ENCODE measurements at places on chromosomes 2 and 18.

- DNase-seq = no peak
Measured at GRCh38 chr2:158567208-158567607, 110.5 kb downstream of the PKP4 start.

GRCh38 chr18:50006470-50007046 is 188.4 kb downstream of the MYO5B start:
- DNase-seq = peak; percentile 18

GRCh38 chr2:113685471-113685870 is 58.4 kb downstream of the RABL2A start:
- DNase-seq = no peak

DNA sequence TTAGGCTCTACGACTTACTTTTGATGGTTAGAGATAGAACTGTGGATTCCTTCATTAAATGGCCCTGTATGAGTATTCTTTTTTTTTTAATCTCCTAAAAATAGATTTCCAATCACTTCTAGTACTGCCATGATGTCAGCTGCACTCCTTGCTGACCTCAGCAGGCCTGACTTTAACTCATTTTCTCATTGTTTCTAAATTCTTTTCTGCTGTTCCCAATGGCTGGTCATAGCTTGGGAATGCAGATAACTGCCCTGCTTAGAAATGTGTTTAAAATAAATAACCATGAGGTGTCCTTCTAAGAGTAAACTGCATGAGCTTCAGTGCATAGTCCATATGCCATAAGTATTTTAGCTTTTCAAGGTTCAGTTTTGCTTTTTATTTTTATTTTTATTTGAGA is 15.7 kb downstream of the CCDC85A start:
- no peak for DNase-seq

DNA sequence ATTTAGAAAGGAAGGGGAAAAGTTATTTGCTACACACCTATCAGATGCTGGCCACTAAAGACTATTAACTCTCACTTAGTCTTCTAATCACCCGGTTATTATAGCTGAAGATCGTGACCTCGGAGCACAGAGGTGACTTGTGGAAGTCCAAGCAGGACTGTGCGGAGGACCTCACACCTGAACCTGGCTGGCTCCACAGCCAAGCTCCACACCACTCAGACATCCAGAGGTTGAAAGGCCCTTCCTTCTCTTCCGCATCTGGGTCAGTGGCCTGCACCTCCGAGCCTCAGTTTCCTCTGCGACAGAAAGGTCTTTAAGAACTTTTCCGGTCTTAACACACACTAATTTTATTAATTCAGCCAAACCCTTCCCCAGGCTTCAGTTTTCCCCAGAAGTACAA is 57.9 kb downstream of the TNS1 start:
- no peak for DNase-seq

GRCh38 chr2:234630801-234631261 is 133.9 kb upstream of the ARL4C start:
- no peak for DNase-seq

DNA sequence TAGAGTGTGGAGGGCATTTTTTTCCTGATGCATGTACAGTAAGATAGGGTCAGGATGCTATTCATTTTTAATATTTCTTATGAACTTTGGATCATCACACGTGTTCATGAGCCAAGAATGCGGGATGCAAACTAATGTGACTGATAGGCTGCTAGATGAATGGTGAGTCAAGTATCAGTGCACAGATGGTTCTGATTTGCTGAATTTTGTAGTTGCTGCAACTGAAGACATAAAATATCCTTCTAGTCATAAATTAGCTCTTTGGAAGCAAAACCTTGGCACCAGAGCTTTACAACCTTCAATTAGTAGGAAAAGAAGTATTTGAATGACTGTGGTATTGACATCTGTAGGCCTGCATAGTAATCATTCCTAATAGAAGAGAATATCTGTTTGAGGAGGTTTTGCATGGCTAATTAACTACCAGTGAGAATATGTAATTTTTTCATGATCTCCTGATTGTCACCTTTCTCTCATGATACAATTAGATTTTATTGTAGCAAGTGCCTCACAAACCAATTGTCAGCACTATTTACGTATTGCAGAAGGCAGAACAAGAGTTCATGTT is 94.0 kb downstream of the VRK2 start:
- no peak for DNase-seq

GRCh38 chr2:122480501-122481243 is 725.2 kb downstream of the TSN start:
- DNase-seq = no peak

- DNase-seq = peak; percentile 21
Measured at GRCh38 chr2:205715831-205716525, 33.7 kb downstream of the NRP2 start.

- no peak for DNase-seq
Measured at GRCh38 chr2:226300196-226300886, 499.3 kb downstream of the IRS1 start.

DNA sequence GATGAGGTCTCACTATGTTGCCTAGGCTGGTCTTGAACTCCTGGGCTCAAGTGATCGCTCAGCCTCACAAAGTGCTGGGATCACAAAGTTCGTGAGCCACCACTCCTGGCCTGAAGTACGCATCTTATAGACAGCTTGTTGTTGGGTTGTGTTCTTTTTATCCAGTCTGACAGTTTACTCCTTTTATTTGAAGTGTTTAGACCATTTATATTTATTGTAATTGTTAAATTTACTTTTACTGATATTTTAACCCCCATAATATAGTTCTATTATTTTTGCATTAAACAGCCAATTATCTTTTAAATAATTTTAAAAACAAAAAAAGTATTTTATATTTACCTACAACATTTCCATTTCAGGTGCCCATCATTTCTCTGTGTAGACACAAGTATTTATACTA is 303.0 kb upstream of the HDAC4 start:
- DNase-seq = no peak

DNA sequence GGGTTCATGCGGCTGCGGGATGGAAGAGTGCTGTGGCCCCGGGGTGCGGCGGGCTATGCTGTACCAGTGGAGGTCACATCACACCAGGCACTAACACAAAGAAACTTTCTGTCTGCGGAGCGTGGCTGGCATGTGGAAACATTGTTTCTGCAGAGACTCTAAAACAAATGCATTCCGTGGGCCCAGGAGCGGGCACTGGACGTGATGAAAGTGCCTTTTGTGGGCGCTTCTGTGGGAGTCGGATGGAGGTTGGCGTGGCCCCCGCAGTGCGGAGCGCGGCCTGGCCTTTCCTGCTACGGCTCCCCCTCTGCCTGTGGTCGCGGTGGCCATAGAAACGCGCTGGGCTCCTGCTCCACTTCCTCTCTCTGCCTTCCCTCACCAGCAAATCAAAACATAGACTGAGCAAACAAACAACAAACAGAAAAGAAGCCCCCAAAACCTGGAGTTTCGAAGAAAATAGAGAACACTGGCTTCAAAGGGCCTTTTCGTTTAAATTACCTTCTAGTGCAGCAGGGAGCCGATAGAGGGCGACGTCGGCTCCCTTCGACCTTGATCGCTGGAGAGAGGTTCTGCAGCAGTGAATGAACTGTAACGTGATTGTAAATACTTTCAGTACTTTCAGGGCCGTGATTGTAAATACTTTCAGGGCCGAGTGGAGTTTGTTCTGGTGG is 51.4 kb downstream of the KIF5C start:
- peak; percentile 26 for DNase-seq

DNA sequence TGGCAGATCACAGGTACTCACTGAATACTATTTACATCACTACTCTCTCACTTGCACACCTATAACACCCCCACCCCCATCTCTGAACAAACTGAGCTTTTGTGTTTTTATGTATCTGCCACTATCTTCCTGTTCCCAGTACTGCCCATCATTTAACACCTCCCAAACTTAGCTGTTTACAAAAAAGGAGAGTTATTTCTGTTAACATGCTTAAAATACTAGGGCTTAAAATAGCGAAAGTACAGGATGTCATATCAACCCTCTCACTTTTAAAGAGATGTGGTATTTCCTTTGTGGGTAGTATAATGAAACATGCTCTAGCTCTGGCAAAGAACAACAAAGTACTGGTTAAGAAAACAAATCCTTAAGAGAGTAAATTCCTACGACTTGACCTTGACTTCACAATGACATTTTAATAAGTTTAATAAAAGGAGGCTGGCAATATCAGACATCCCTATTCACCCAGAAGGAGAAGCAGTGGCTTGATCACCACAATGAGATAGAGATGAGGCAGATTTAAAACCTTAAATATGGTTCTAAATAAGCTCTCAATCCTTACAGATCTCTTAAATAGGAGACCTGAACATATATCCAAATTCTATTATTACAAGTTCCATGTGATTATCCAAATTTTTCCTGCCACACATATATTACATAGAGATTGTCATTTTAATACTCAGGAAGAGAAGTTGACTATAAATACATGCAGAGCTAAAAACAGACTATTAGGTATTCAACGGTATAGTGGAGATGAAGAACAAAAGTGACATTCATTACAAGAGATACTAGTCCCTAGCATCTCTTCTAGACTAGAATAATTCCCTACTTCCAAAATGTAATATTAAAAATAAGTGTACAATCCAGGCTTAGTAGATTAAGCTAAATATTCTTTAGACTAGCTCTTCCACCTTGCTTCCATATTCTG is 36.9 kb downstream of the TRAK2 start:
- DNase-seq = no peak

- DNase-seq = no peak
Measured at GRCh38 chr2:75494137-75494769, 66.5 kb downstream of the EVA1A start.

DNA sequence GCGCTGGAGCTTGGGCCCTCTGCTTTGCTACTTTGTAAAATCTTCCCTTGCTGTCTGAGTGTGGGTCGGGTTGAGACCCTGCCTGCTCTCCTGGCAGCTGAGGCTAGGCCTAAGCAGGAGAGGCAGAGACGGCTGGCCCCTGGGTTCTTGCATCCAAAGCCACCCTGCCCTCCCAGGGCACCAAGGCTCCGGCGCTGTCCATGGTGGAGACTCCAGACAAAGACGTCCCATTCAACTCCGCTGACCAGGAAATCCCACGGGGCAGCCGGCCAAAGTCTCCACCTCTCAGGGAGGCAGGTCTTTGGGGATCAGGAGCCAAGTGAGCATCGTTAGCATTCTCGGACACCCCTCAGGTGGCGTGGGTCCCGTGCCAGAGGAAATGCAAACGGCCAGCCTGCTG is 2.6 kb upstream of the PRLH start:
- no peak for DNase-seq

GRCh38 chr2:215352602-215353001 is 40.7 kb downstream of the ATIC start:
- no peak for DNase-seq

GRCh38 chr18:31039426-31039825 is 3.1 kb downstream of the DSC3 start:
- no peak for DNase-seq

GRCh38 chr2:192657362-192657761 is 462.6 kb upstream of the TMEFF2 start:
- no peak for DNase-seq

GRCh38 chr2:48356701-48357325 is 173.1 kb upstream of the STON1 start:
- DNase-seq = peak; percentile 36

- DNase-seq = no peak
Measured at GRCh38 chr18:71249791-71250190, 960.9 kb downstream of the SOCS6 start.

DNA sequence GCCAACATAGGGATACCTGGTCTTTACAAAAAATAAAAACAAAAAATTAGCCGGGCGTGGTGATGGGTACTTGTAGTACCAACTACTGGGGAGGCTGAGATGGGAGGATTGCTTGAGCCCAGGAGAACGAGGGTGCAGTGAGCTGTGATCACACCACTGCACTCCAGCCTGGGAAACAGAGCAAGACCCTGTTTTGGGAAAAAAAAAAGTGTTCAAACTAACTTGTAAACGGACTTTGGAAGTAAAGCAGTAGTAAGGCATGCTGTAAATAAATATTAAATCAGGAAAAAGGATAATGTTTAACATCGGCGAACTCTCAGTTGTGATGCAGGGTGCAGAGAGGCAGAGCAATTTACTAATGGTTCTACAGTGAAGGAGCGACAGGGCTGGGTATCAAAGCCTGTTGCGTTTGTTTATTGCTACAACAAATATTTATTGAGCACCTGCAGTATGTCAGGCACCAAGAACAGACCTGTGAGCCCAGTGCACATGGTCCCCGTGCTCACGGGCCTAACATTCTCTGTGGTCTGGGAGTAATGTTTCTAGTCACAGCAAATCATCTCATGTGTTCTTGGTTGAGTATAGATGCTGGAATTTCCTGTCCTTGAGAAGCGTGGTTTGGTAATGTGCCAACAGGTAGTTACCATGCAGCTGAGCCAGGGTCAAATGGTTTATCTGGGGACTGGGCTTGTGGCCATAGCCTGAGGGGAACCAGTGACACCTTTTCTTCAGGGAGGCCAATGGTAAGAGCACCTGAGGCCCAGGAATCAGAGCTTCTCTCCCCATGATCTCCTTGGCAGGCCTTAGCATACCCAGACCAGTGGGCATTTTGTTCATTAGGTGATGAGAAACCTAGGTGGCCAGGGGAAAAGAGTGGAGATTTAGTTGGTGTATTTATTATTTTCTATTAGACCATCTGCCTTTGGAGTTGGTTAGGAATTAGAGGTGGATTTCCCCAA is 27.9 kb upstream of the GREB1 start:
- peak; percentile 59 for DNase-seq

DNA sequence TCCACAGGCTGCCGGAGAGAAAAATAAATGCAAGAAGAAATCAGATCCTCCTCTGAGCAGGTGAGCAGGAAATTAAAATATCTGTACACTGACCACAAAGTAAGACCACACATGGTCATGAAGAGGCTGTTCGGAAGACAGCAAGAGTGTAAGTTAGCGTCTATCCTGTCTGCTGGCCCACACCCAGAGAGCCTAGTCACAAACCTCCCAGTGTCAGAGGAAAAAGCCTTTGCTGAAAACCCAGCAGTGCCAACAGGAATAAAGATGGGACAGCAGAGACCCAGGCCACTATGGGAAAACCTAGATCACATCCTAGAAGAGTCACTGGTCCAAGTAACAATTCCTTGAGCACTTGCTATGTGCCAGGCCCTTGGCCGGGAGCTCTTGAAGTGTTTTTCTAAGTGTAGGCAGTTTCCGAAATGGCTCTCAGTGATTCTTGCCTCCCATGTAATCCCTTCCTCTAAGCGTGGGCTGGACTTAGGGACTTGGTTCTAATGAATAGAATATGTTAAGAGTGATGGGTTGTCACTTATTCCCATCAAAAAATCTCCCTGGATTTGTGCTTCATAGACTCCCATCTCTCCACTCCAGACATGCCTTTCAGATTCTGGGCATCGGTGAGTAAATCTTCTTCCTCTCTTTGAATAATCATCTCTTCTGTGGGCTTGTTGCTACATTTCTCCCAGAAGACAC is 110.9 kb upstream of the PKDCC start:
- no peak for DNase-seq

DNA sequence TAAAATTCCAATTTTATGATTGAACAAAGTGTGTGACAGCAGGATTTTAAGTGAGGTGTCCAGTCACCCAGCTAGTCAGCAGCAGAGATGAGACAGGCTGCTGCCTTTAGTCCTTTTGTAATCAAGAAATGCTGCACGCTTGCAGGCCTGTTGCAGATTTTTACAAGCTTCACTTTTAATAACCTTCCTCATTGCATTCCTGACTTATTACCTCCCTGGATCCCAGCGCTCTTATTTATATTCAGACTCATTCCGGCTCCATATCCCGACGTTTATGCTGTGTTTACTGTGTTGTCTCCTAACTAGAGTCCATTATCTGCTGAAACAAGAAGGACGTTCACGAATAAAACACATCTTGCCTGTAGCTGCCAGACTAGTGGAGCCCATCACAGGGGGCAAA is 442.5 kb upstream of the KLHL29 start:
- no peak for DNase-seq
